ENCODE measurements at places on chromosomes 16 and 17. TPM values are rescaled to one million over a fixed set of nuclear protein-coding genes. Genes with fewer than 3 reads are reported as not detected.

The CACNG3 gene
- total RNA-seq, result not detected

The NF1 gene
- 57.5 TPM for total RNA-seq

The OR1F1 gene
- total RNA-seq, result not detected

The MAPT gene
- total RNA-seq, result 1.9 TPM

The HASPIN gene
- 1.9 TPM for total RNA-seq

The TSPOAP1 gene
- 7.9 TPM for total RNA-seq

The ADAD2 gene
- 0.24 TPM for total RNA-seq

The EDC4 gene
- total RNA-seq, result 48.8 TPM

The TM4SF5 gene
- not detected for total RNA-seq

The MYH13 gene
- not detected for total RNA-seq

The KRT20 gene
- total RNA-seq, result not detected

The TP53TG3B gene
- total RNA-seq, result not detected

The PLD6 gene
- total RNA-seq, result 3.4 TPM

The SAMD14 gene
- 10.2 TPM for total RNA-seq

The ABI3 gene
- total RNA-seq, result 10.8 TPM

The LHX1 gene
- not detected for total RNA-seq

The ZPBP2 gene
- not detected for total RNA-seq

The HSF4 gene
- total RNA-seq, result 28.1 TPM

The TBC1D26 gene
- total RNA-seq, result not detected

The PITPNM3 gene
- total RNA-seq, result 12.3 TPM

The CD68 gene
- 427 TPM for total RNA-seq

The C1QTNF1 gene
- 31.4 TPM for total RNA-seq

The CDH13 gene
- 8.7 TPM for total RNA-seq

The TEKT1 gene
- not detected for total RNA-seq

The MYH11 gene
- total RNA-seq, result 94.8 TPM

The PRSS22 gene
- 16.7 TPM for total RNA-seq

The SPNS2 gene
- total RNA-seq, result 52.4 TPM

The MEIOB gene
- total RNA-seq, result not detected

The CACNG1 gene
- not detected for total RNA-seq

The ULK2 gene
- total RNA-seq, result 14.4 TPM

The ZACN gene
- total RNA-seq, result 0.12 TPM

The GFAP gene
- total RNA-seq, result not detected

The OMG gene
- 10.7 TPM for total RNA-seq

The PRKCA gene
- total RNA-seq, result 20.6 TPM

The TBC1D3 gene
- not detected for total RNA-seq

The SLC7A5 gene
- total RNA-seq, result 10.6 TPM

The CMTM2 gene
- 5.4 TPM for total RNA-seq

The POLR2C gene
- 76.5 TPM for total RNA-seq

The ALOX15B gene
- 52.5 TPM for total RNA-seq

The MYH1 gene
- total RNA-seq, result 0.05 TPM

The RAB26 gene
- 0.84 TPM for total RNA-seq

The NPW gene
- 0.94 TPM for total RNA-seq

The RTN4RL1 gene
- 2.7 TPM for total RNA-seq

The HSPB9 gene
- total RNA-seq, result not detected
